ENCODE measurements at places on chromosomes 7 and 10. TPM values are rescaled to one million over a fixed set of nuclear protein-coding genes. Genes with fewer than 3 reads are reported as not detected.

GRCh38 chr10:25393621-25394020 is 218.8 kb downstream of the GPR158 start:
- DNase-seq, result no peak
- no peak overlapping the region for H3K27ac ChIP-seq
- H3K36me3 ChIP-seq, result no peaks in the 10 kb centered on the region
- no peaks in the 10 kb centered on the region for H3K27me3 ChIP-seq
- no peaks in the 10 kb centered on the region for H3K4me1 ChIP-seq
- no peak overlapping the region for H3K4me3 ChIP-seq

- no peaks in the 10 kb centered on the region for H3K36me3 ChIP-seq
- H3K27ac ChIP-seq, result no peak overlapping the region
- no peak for DNase-seq
- H3K27me3 ChIP-seq, result peaks cover 63% of the 10 kb centered on the region
- H3K4me3 ChIP-seq, result no peak overlapping the region
Observed at GRCh38 chr10:122658356-122659049, 41.1 kb downstream of the C10orf120 start.

DNA sequence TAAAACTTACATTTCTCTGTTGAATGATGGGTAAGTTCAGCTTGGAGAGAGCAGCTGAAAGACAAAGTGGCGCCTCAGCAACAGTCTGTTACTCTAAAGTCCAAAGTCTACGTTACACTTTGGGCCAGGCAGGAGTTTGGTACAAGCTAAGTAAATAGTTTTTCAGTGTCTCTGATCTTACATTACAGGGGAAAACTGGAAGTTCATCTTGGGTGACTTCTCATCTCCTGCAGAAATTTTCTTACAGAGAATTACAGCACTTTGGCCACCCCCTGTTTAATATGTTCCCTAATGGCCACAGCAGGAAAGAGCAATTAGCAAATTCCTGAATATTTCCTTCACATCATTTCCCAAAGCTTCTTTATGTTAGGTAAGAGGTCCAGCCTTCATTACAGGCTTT is 67.1 kb downstream of the ABCC2 start:
- H3K36me3 ChIP-seq, result no peaks in the 10 kb centered on the region
- peak overlapping the region; percentile 47 for H3K27ac ChIP-seq
- DNase-seq, result peak; percentile 78
- H3K4me1 ChIP-seq, result peaks cover 23% of the 10 kb centered on the region
- no peak overlapping the region for H3K4me3 ChIP-seq

DNA sequence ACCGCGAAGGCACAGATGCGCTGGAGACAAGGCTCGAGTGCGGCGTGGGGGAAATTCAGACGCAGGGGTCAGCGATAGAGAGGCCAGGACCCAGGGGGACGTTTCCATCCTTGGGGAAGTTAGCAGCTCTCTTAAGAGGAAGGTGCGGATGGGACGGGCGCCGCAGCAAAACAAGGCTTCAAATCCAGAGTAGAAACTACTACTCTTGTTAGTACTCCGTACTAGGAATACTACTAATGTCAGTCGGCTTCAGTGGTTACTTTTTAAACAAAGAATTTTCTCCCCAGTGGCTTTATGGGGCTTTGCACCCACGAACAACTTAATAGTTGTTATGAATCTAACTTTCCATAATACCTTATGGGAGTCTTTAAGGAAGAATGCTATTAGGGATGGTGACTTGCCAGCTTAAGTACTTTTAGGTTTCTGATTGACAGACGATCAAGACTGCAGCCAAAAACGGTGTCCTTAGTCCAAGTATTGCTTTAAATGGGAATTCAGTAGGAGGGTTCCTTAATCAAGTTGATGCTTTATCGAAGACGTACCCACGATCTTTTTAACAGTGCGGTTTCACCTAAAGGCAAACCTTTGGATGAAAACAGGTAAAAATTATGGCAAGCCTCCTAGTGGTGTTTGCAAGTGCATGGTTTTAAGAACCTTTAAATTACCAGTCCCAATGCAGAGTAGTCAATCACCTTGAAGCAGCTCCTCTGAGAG is 812 bp upstream of the IDE start:
- peaks cover under 1% of the 10 kb centered on the region for H3K36me3 ChIP-seq
- H3K27ac ChIP-seq, result peak overlapping the region; percentile 93
- no peak for DNase-seq
- H3K4me3 ChIP-seq, result peak overlapping the region; percentile 83

- no peak for DNase-seq
- no peak overlapping the region for H3K27ac ChIP-seq
- H3K4me1 ChIP-seq, result no peaks in the 10 kb centered on the region
Observed at GRCh38 chr7:99665312-99666012, 14.3 kb downstream of the CYP3A5 start.

GRCh38 chr10:27834476-27834875 is 88.9 kb upstream of the MKX start:
- H3K27ac ChIP-seq, result no peak overlapping the region
- no peaks in the 10 kb centered on the region for H3K36me3 ChIP-seq
- H3K27me3 ChIP-seq, result peaks cover 23% of the 10 kb centered on the region
- no peak overlapping the region for H3K4me3 ChIP-seq

DNA sequence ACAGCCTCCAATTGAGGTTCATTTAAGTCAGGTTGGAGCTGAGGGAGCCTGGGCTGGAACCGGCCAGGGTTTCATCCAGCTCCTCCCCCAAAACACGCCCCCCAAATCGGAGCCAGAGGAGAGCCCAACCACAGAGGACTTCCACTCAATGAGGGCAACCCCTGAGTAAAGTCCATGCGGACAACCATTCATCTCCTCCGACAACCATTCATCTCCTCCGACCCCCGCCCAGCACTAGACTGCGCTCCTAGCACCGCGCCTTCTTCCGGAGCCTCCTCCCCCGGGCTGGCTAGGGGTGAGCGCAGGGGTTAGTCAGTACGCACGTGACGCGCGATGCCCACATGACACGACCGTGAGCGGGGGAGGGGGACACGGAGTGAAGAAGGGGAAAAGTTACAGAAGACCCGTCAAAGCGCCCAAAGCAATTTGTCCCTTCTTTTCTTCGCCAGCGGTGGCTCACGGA is 1.4 kb downstream of the MAGI2 start:
- peaks cover 87% of the 10 kb centered on the region for H3K27me3 ChIP-seq
- H3K27ac ChIP-seq, result no peak overlapping the region
- no peaks in the 10 kb centered on the region for H3K36me3 ChIP-seq
- DNase-seq, result peak; percentile 7

Gene ZNF488
- 0.09 TPM for total RNA-seq

Gene WDR86
- 0.86 TPM for total RNA-seq

DNA sequence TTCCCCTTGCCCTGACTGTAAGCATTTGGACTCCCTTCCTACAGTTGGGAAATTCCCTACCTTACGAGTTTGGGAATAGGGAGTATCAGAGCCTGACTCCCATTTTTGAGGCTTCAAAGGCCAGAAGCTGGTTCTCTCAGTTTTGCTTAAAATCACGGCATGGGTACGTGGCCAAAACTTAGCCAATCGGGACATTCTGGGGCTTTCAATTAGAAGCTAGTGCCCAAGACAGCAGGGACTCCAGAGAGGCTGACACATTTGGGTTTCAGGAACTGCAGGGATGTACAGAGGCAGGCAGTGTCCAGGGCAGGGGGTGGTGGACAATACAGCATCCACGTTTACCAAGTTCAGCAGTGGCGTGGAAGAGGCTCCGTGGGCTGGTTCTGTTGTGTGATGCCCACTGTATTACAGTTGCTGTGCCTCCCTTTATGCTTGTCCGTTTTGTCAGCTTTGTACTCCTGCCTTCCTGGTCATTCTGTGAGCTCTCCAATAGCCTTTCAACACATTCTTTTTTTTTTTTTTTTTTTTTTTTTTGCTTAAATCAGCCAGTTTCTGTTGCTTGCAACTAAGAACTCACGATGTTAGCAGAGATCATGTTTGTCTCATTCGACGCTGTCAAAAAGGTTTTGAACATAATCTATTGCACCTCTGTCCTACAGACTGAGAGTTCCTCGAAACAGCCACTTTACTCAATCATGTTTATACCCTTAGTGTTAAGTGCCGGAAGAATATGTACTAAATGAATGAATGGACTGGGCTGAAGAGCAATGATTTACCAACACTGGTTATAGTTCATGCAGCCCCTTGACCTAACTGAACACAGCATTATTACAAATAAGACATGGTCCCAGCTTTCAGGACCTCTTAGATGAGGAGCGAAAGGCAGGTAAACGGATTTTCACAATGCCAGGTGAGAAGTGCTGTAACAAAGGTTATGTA is 1.1 kb downstream of the GGCT start:
- H3K36me3 ChIP-seq, result no peaks in the 10 kb centered on the region
- no peak for DNase-seq
- no peaks in the 10 kb centered on the region for H3K27me3 ChIP-seq
- H3K27ac ChIP-seq, result peak overlapping the region; percentile 80
- H3K4me3 ChIP-seq, result peak overlapping the region; percentile 81

DNA sequence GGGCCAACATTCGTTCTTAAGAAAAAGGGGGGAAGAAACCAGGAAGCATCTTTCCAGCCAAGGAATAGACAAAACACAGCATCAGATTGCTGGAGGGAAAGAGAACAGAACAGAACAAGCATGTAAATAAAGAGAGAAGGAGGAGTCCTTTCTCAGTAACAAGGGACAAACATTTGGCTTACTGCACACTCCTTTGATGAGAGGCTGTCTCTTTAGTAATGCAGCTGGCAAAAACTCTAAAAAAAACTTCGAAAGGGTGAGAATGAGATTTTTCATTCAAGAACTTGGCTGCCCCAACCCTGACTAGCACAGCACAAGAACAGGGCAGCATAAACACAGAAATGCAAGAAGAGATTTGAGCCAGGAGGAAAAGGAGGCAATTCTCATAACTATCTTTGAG is 38.9 kb upstream of the IL6 start:
- H3K27me3 ChIP-seq, result no peaks in the 10 kb centered on the region
- no peaks in the 10 kb centered on the region for H3K36me3 ChIP-seq
- H3K4me3 ChIP-seq, result no peak overlapping the region

DNA sequence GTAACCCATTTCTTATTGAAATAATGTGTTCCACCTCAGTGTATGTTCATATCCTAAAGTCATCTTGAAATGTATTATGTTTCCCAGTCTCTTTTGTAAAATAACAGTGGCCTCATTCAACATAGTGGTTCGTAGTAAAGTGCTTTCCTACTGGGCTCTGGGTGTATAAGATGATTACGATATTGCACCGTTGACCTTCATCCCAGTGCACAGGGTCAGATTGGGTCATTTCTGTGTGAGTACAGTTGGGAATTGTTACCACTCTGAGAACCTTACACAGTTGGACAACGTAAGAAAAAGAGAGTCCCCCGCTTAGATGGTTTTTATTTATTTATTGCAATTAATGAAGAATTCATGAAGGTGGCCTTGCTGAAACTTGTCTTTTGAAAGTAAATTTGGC is 135.6 kb downstream of the CHN2 start:
- H3K4me3 ChIP-seq, result no peak overlapping the region
- H3K4me1 ChIP-seq, result peaks cover 74% of the 10 kb centered on the region

GRCh38 chr10:92993699-92994272 is 66.8 kb upstream of the CYP26C1 start:
- H3K36me3 ChIP-seq, result no peaks in the 10 kb centered on the region
- H3K4me1 ChIP-seq, result peaks cover 17% of the 10 kb centered on the region
- H3K27me3 ChIP-seq, result no peaks in the 10 kb centered on the region
- H3K27ac ChIP-seq, result no peak overlapping the region
- no peak overlapping the region for H3K4me3 ChIP-seq

Gene TACC2
- total RNA-seq, result 0.55 TPM

DNA sequence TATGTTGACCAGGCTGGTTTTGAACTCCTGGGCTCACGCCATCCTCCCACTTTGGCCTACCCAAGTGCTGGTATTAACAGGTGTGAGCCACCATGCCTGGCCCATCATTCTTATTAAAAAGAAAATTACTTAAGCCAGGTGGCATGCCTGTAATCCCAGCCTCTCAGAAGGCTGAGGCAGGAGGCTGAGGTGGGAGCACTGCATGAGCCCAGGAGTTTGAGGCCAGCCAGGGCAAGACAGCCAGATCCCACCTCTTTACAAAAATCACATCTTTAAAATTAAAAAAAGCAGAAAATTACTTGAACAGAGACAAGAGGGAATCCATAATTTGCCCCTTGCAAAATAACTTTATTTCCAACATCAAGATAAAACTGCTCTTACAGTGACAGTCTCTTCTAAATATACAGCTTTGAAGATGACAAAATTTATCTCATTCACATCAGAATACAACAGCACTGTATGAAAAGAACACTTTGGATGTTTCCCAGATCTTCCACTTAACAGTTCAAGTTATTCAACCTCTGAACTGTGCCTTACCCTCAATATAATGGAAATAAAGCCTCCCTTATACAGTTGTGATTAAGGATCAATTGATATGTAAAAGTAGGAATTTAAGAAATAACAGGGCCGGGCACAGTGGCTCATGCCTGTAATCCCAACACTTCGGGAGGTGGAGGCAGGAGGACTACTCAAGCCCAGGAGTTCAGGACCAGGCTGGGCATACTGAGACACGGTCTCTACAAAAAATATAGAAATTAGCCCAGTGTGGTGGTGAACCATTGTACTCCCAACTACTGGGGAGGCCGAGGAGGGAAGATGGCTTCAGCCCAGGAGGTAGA is 10.3 kb downstream of the WAPL start:
- peaks cover 8% of the 10 kb centered on the region for H3K4me1 ChIP-seq
- no peak overlapping the region for H3K27ac ChIP-seq
- H3K27me3 ChIP-seq, result no peaks in the 10 kb centered on the region
- no peak for DNase-seq
- peaks cover 19% of the 10 kb centered on the region for H3K36me3 ChIP-seq
- no peak overlapping the region for H3K4me3 ChIP-seq

DNA sequence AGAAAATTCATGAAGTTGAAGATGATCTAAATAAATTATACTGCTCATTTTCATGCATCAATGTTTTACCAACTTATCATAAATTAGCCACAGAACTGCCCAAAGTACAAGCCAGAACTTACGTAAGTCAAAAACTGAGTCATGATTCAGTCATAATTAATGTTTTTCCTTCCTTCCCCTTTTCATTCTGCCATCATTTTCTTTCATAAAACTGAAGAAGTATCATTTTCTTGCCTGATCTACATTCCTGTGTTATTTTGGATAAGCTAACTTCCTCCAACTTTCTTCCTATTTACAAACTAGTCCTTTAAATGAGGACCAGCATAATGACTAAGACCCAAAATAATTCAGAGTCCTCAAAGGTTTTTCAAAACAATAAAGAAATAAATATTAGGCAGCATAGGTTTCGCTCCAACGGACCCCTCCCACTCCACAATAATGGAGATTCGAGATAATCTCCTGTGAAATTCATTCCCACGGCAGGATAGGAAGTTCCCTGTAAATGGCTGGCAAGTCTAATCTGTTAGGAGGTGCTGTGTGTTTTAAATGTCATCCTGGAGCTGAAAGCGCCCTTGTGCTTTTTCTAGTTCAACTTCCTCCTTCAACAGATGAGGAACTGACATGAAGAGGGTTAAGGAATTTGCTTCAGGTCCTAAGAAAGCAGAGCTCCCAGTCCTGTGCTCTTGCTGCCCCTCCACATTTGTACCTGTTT is 218.9 kb downstream of the DOCK4 start:
- peak overlapping the region; percentile 51 for H3K27ac ChIP-seq
- H3K27me3 ChIP-seq, result no peaks in the 10 kb centered on the region
- peak; percentile 62 for DNase-seq
- no peaks in the 10 kb centered on the region for H3K36me3 ChIP-seq
- H3K4me1 ChIP-seq, result peaks cover 13% of the 10 kb centered on the region
- H3K4me3 ChIP-seq, result no peak overlapping the region

- H3K27me3 ChIP-seq, result peaks cover 18% of the 10 kb centered on the region
- no peak for DNase-seq
- H3K4me3 ChIP-seq, result no peak overlapping the region
- H3K27ac ChIP-seq, result no peak overlapping the region
Observed at GRCh38 chr10:86388119-86388704, 21.6 kb upstream of the GRID1 start.

Gene NPFFR1
- 0.02 TPM for total RNA-seq

- H3K4me1 ChIP-seq, result no peaks in the 10 kb centered on the region
- no peaks in the 10 kb centered on the region for H3K36me3 ChIP-seq
- peaks cover 4% of the 10 kb centered on the region for H3K27me3 ChIP-seq
- no peak overlapping the region for H3K4me3 ChIP-seq
- H3K27ac ChIP-seq, result no peak overlapping the region
- DNase-seq, result no peak
Observed at GRCh38 chr10:117425974-117426566, 50.8 kb upstream of the PDZD8 start.

Data from A673 (cell line).